Fibroblast of lung (primary cell): ENCODE measurements at places on chromosomes 12 and 14. TPM values are rescaled to one million over a fixed set of nuclear protein-coding genes. Genes with fewer than 3 reads are reported as not detected.
A peak's percentile ranks its signal among the peaks of the same experiment; 100 is the strongest.

GRCh38 chr12:75853626-75854025 is 177.9 kb downstream of the PHLDA1 start:
- DNase-seq = peak; percentile 27

Gene PTPN21
- 9.2 and 13.2 TPM in 2 replicates for total RNA-seq

DNA sequence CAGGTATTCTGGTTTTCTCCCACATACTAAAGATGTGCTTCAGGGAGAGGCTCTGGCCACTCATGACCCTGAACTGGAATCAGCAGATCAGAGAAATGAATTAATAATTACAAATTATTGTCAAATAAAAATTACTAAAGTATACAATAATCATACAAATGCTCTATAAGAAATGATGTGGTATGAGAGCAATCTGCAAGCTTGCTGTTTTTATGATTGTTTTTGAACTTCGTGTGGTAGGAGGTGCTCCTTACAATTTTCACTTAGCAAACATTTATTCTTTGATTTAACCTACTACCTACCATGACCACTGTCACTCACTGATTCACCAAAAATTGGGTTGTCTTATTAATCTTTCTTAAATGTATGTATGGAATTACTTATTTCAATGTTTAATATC is 16.2 kb downstream of the ATP2B1 start:
- no peak for DNase-seq

Gene ACADS
- 14.1 and 15.9 TPM in 2 replicates for total RNA-seq

GRCh38 chr14:70780396-70781075 is 28.8 kb downstream of the MAP3K9 start:
- no peak for DNase-seq
